ENCODE measurements at places on chromosomes 2 and 18.

GRCh38 chr2:125397535-125398251, 1258.3 kb upstream of the GYPC start:
- ATAC-seq, result no peak

- ATAC-seq, result no peak
These were observed 47.8 kb upstream of the ODC1 start for GRCh38 chr2:10495988-10496313.

GRCh38 chr2:99112617-99113016, 28.9 kb upstream of the C2orf15 start:
- ATAC-seq, result no peak

DNA sequence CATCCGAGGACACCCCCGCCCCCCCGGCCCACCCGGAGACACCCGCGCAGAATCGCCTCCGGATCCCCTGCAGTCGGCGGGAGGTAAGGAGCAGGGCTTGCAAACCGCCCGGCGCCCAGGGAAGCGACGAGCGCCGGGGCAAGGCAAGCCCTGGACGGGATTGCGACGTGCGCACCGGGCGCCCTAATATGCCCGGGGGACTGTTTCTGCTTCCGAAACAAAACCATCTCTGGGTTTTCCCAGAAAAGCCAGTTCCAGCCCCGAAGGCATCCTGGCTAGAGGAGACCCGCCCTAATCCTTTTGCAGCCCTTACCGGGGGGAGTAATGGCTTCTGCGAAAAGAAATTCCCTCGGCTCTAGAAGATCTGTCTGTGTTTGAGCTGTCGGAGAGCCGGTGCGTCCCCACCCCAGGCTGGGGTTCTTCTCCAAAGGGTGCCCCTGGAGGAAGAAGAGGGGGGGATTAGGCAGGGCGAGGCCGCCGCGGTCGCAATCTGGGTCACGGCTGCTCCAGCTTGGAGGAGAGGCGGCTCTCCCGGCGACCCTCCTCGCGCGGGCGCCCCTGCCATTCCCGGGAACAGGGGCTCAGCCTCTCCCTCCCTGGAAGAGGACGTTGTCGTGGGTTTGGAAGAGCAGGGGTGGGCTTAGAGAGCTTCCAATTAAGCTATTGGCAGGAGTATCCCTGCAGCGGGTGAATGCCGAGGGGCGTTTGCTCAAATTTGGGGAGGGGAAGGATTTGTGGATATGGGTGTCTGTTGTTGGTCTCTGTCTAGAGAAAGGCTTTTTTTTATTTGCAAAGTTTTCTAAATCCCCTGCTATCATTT, 521 bp downstream of the MYCN start:
- ATAC-seq, result no peak

- ATAC-seq, result no peak
These were observed 49.1 kb downstream of the TFPI start for GRCh38 chr2:187505065-187505672.

DNA sequence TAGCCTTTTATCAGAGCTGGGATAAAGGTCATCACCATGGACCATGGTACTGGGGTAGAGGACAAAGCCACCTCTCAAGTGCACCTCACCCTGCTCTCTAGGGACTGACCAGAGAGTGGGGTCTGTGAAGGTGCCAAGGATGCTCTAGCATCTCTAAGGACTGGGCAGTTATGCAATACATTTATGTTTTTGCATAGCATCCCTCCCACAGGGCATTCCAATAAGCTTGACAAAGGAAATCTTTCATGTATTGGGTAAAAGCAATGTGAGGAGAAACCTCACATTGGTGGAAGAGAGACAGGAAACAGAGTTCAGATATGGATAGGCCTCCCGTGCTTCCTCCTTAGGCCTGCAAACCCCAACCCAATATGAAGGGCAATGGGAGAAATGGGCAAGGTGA, 31.6 kb downstream of the STK39 start:
- no peak for ATAC-seq

GRCh38 chr2:20156836-20157192, 68.1 kb downstream of the SDC1 start:
- no peak for ATAC-seq

DNA sequence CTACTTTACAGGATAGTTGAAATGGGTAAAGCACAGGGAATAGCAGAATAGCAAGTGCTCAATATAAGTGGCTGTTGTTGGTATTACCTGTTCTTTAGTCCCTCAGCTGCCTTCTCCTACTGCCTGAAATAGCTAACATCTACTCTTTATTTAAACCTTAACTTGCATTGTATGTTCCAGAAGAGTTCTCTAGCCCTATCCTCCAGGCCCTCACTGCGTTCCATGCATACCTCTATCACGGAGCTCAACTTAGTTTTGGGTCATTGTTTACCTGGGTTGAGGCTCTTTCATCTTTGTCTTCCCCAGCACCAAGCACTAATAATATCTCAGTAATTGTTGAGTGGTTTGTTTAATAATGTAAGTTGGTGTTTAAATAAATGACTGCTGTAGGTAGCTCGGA, 242.2 kb upstream of the FANCL start:
- ATAC-seq, result no peak

DNA sequence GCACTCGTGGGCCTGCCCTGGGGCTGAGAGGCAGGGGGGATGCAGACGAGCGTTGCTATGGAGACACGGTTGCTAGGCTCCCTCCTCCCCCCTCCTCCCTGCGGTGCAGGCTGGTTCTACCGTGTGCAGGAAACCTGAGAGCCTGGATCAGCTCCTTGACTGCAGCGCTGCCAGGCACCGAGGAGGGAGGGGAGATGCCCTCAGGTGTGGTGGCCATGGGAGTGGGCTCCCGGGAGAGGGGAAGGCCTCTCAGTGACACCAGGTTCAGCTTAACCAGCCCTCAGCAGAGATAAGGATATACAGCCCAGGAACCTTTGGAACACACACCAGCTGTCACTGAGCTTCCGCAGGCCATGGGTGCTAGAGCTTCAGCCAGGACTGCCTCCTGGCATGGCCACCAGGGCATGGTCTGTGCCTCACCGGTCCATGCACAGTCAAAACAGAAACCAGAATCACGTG, 124.4 kb upstream of the PXDN start:
- ATAC-seq, result no peak

DNA sequence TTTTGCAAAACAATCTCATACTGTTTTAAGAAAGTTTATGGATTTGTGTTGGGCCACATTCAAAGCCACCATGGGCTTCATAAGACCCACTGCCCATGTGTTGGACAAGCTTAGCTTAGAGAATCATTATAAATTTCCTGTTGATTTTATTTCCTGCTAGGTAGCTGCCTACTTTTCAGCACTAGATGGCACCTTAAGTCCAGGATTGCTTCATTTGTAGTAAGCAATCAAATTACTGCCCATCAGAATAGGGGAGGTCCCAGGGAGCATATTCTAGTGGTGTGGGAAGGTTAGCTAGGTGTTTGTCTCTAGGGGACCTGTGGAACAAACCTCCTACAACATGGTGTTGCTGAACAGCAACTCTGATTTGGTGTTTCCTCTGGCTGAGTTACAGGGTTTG, 11.0 kb upstream of the DCDC2C start:
- no peak for ATAC-seq

DNA sequence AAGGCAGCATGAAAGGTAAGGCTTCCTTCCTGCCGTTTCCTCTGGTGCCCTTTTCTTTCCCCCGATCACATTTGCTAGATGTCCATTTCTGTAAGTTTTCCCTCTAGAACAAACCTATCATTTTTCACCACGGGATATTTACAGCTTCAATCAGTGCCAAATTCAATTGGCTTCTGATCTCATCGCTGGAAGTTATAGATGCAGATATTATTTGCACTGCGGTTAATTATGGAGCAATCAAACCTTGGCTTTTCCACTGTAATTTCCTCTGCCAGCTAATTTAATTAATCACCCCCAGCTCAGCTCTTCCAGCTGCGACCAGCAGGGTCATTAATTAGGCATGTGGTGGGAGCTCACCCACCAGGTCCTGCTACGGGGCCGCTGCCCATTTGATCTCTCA, 86.1 kb downstream of the GBX2 start:
- ATAC-seq, result no peak

DNA sequence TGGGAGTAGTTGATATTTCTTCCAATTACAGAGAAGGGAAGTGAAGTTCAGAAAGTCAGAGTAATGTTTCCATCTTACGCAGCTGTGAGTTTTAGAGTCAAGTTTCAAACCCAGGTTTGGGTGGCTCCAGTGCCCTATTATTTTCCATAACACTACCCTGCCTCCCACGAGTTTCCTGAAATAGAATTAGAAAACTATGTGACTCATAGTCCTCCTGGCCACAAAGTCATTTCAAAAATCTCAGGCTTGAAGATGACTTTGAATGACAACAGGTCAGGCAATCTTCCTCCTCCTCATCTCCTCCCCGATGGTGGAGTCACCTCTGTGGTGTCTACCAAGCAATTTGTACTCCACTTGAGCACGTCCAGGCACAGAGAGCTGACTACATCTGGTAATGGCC, 212.3 kb upstream of the TRIB2 start:
- ATAC-seq, result peak; percentile 75

All from activated T-helper 17 cell treated with anti-CD3 and anti-CD28 coated beads, Interleukin-2, amount 50 U/mL, for 72 hours (primary cell).